Endothelial cell of umbilical vein (primary cell): ENCODE measurements at places on chromosomes 2 and 18. TPM values are rescaled to one million over a fixed set of nuclear protein-coding genes. Genes with fewer than 3 reads are reported as not detected.
A peak's percentile ranks its signal among the peaks of the same experiment; 100 is the strongest.

The RUFY4 gene
- polyA plus RNA-seq, result not detected in 2 replicates

DNA sequence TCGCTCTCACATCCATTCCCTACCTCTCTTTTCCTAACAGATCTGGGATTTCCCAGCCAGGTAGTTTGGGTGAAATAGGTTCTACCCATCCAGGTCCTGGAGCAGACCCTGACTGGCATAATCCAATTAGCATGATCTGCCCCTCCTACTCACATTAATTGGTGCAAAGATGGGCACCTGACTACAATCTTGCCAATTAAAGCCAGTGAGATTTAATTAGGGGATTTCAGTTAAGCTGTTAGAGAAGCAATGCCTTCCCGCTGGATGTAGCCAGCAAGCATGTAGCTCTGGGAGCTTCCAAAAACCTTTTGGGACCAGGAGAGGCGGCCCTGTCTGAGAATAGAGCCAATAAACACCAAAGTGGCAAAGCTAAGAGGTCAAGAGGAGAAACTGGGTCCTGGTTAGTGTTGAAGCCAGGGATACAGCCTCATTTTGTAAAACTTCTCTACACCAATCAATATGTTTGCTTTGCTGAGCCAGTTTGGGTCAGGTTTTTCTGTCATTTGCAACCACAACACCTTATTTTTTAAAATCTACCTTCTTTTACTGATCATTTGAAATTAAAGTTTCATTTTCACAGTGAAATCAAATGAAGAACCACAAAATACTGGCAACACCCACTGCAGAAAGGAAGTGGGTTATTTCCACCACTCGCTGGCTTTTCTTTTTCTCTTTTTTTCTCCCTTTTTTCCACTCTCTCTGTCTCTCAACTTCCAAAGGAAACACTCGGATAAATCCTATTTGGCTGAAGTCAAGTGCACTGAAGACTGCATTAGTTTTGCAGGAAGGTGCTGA, 3.2 kb upstream of the TTC39C start:
- DNase-seq, result no peak

The DSEL gene
- 2.0 TPM in 2 replicates for polyA plus RNA-seq

The C2orf66 gene
- 0.54 and 0.59 TPM in 2 replicates for polyA plus RNA-seq

The HRH4 gene
- polyA plus RNA-seq, result 0.03 TPM in 2 replicates

DNA sequence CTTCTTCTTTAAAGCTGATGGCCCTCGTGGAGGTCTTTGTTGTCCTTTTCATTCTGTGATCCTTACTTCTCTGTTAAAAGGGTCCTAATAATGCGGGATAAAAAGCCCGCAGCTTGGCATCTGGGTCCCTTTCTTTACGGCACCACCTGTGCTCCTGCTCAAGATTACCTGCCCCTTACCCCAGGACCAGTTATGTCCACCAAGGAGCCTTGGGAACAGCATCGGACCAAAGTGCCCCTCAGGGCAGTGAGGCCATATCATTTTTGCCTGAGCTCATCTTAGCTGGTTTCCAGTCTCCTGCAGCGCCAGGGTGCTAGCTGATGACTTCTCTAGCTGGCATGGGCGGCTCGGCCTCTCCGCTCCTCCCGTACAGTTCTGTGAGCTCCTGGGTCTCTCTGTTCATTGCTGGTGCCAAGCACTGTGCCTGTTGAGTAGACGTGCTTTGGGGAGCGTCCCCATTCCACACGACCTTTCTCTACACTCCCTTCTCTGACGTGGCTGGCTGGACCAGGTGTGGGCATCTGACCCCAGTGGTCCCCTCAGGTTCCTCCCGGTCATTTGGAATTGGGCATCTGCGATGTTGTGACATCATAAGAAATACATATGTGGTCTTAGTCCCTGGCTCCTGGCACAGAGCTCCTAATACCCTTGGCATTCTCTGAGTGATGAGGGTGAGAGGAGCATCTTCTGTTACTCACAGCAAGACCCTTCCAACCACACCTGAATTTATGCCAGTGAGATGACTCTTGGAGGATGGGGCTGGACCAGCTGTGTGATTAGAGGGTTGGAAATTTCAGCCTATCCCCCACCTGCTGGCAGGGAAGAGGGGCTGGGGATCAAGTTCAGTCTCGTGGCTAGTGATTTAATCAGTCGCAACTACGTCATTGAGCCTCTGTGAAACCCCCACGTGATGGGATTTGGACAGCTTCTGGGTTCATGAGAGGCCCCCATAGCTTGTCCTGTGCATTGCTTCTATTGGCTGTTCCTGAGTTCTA, 134.2 kb upstream of the HS6ST1 start:
- DNase-seq, result no peak

DNA sequence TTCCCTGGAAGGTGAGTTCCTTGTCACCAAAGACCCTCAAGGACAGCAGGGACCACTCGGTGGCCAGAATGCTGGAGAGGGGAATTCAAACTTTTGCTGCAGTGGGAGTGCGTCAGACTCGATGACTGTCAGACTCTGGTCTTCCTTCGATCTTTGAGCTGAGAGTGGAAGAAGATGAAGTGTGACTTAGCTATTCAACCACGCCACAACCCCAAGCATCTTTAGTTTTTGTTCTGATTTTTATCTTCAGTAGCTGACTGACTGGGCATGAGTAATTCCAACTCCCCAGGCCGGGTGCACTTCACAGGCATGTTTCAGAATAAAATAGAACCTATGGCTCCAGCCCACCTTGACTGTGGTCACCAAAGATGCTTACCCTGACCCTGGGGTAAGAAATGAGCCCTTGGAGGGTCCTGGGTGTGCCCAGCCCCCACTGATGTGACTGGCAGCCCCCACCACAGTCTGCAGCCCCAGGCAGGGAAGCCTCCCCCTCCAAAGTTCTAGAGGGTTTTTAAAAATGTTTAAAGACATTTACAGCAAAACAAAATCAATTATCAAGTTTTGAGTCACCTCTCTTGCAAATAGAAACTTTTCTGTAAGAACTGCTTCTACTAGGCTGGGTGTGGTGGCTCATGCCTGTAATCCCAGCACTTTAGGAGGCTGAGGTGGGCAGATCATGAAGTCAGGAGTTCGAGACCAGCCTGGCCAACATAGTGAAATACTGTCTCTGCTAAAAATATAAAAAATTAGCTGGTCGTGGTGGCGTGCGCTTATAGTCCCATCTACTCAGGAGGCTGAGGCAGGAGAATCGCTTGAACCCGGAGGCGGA, 24.9 kb upstream of the YWHAQ start:
- DNase-seq, result peak; percentile 71

GRCh38 chr2:227614246-227614645, 394 bp downstream of the SCYGR3 start:
- no peak for DNase-seq

The CTAGE1 gene
- polyA plus RNA-seq, result not detected in 2 replicates
